ENCODE measurements at places on chromosomes 7 and 10. TPM values are rescaled to one million over a fixed set of nuclear protein-coding genes. Genes with fewer than 3 reads are reported as not detected.

GRCh38 chr10:115004236-115004862 lies 66.4 kb downstream of the TRUB1 start:
- H3K27ac ChIP-seq = no peak overlapping the region
- H3K4me1 ChIP-seq = peaks cover 11% of the 10 kb centered on the region
- H3K27me3 ChIP-seq = no peaks in the 10 kb centered on the region
- no peak overlapping the region for H3K4me3 ChIP-seq
- DNase-seq = no peak

GRCh38 chr7:137967143-137968018 lies 34.5 kb downstream of the CREB3L2 start:
- H3K27me3 ChIP-seq = no peaks in the 10 kb centered on the region
- H3K27ac ChIP-seq = no peak overlapping the region
- H3K4me3 ChIP-seq = no peak overlapping the region
- H3K36me3 ChIP-seq = peaks cover 6% of the 10 kb centered on the region
- no peak for DNase-seq

DNA sequence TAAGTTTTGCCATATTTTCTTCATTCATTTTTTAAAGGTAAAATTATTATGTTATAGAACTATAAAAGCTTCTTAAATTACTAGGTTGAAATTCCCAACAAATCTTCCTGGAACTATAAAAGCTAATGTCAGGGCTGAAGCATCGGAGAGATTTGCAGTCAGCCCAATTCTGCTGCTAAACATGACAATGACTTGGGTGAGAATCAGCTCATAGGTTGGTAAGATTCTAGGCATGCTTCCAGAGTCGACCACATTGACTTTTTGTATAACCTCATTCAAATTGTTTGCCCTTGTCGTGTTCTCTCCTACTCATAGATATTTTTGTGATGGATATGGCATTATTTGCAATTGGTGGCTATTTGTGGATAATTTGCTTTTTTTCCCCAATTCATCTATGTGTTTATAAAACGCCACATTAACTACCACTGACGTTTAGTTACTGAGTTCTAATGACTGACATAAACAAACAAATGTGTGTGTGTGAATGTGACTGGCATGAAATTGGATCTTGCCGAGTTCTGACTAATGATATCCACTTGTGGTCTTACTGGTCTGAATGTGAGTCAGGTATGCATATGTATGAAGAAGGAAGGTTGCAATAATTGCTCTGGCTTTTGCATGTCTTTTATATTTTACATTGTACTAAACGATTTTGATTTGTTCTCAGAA lies 579.8 kb downstream of the PARD3 start:
- no peak overlapping the region for H3K27ac ChIP-seq
- no peak overlapping the region for H3K4me3 ChIP-seq
- no peaks in the 10 kb centered on the region for H3K36me3 ChIP-seq
- no peaks in the 10 kb centered on the region for H3K27me3 ChIP-seq
- H3K4me1 ChIP-seq = no peaks in the 10 kb centered on the region

- no peaks in the 10 kb centered on the region for H3K36me3 ChIP-seq
- H3K27me3 ChIP-seq = no peaks in the 10 kb centered on the region
These were observed 1.7 kb downstream of the ABCC2 start for GRCh38 chr10:99784016-99784726.

GRCh38 chr10:101244321-101245050 lies 15.2 kb upstream of the LBX1 start:
- no peak overlapping the region for H3K4me3 ChIP-seq
- peaks cover 3% of the 10 kb centered on the region for H3K27me3 ChIP-seq
- H3K4me1 ChIP-seq = no peaks in the 10 kb centered on the region
- H3K36me3 ChIP-seq = no peaks in the 10 kb centered on the region
- DNase-seq = no peak

DNA sequence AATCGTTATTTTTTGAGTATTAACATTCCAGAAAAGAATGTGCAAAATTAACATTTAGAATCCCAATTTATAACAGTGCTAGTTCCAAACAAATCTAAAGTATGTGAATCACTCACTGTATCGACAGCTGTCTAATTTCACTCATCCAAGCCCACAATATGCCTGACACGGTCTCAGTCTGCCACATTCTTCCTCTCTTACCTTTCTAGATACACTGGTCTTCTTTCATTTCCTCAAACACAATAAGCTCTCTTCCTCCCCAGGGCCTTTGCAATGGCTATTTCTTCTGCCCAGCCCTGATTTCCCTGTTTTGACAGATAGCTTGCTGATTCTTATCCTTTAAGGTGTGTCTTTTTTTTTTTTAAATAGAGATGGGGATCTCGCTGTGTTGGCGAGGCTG lies 48.8 kb downstream of the UBE2H start:
- DNase-seq = peak; percentile 33
- H3K27me3 ChIP-seq = no peaks in the 10 kb centered on the region
- peaks cover 13% of the 10 kb centered on the region for H3K4me1 ChIP-seq
- no peak overlapping the region for H3K27ac ChIP-seq
- H3K36me3 ChIP-seq = peaks cover 4% of the 10 kb centered on the region

GRCh38 chr7:96084881-96085553 lies 236.9 kb downstream of the SLC25A13 start:
- H3K4me3 ChIP-seq = no peak overlapping the region
- no peak overlapping the region for H3K27ac ChIP-seq
- no peak for DNase-seq
- H3K4me1 ChIP-seq = no peaks in the 10 kb centered on the region

GRCh38 chr10:75803816-75804552 lies 372.6 kb downstream of the LRMDA start:
- DNase-seq = no peak
- no peak overlapping the region for H3K4me3 ChIP-seq
- H3K4me1 ChIP-seq = no peaks in the 10 kb centered on the region
- H3K36me3 ChIP-seq = no peaks in the 10 kb centered on the region
- no peak overlapping the region for H3K27ac ChIP-seq

GRCh38 chr10:89207181-89207800 lies at the start of gene CH25H:
Gene CH25H, minus strand, starts transcription at chr10:89207317. Its CDS starts 25 bp downstream, at chr10:89207292.
- peaks cover 24% of the 10 kb centered on the region for H3K4me1 ChIP-seq
- peaks cover 22% of the 10 kb centered on the region for H3K27me3 ChIP-seq
- H3K27ac ChIP-seq = no peak within 1 kb of the TSS
- DNase-seq = no peak
- peak within 1 kb of the TSS; percentile 66 for H3K4me3 ChIP-seq

DNA sequence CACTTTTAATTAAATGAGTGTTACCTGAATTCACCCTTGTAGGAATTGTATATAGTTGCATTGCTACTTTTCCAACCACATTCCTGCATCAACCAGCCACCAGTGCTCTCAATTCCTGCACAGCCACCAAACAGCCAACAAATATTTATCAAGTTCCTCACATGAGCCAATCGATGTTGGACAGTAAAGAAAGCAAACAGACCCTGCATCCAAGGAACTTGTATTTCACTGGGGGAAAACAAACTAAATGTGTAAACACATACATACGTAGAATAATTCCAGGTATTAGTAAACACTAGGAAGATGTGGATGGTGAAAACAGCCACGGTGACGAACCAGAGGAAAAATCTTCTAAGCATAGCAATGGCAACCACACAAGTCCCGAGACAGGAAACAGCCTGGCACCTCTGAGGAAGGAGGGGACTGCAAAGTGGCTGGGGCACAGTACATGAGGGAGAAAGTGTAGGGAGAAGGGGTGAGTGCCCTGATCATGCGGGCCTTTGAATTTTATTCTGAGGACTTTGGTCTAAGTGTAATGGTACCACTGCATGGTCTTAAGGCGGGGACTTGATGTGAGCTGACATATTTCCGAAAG lies 111.2 kb downstream of the XRCC2 start:
- no peaks in the 10 kb centered on the region for H3K27me3 ChIP-seq
- H3K27ac ChIP-seq = no peak overlapping the region
- no peaks in the 10 kb centered on the region for H3K36me3 ChIP-seq
- no peak for DNase-seq
- no peak overlapping the region for H3K4me3 ChIP-seq

DNA sequence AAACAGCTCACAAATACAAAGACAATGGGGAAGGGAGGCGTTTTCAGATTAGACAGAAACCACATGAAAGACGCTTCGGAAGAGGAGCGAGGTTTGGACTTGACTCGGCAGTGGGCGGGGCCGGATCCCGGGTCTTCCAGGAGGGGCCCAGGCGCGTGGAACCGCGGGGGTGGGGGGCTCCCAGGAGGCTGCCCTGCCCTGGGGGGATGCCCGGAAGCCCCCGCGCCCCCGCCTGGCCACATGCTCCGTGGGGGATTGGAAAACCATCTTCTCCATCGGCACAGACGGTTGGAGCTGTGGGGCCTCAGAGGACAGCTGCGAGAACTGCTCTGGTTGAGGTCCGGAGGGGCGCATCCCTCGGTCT lies 186.0 kb upstream of the SHH start:
- H3K27ac ChIP-seq = no peak overlapping the region
- H3K4me3 ChIP-seq = no peak overlapping the region
- no peaks in the 10 kb centered on the region for H3K36me3 ChIP-seq
- H3K4me1 ChIP-seq = peaks cover 15% of the 10 kb centered on the region

- no peak overlapping the region for H3K4me3 ChIP-seq
- H3K27ac ChIP-seq = peak overlapping the region; percentile 17
- H3K36me3 ChIP-seq = no peaks in the 10 kb centered on the region
- DNase-seq = peak; percentile 45
- peaks cover 34% of the 10 kb centered on the region for H3K4me1 ChIP-seq
- H3K27me3 ChIP-seq = no peaks in the 10 kb centered on the region
These were observed 162.0 kb downstream of the KLF6 start for GRCh38 chr10:3622845-3623621.

DNA sequence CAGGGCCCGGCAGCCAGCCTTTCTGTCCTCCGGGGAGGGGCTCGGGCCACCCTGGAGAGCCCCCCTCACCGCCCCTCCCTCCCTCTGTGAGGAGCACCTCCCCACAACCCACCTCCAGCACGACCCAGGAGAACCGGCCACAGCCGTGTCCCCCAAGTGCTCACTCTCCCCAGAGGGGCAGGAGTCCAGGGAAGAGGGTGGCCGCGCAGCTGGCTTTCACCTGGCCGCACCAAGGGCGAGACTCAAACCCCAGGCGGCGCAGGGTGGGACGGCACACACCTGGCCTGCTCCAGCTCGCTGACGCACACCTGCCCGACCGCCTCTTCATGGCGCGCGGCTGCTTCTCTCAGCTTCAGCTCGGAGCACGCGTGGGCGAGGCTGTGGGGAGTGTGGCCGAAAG lies 73.4 kb downstream of the CFAP46 start:
- H3K4me1 ChIP-seq = no peaks in the 10 kb centered on the region
- no peak overlapping the region for H3K27ac ChIP-seq
- no peaks in the 10 kb centered on the region for H3K36me3 ChIP-seq
- H3K27me3 ChIP-seq = no peaks in the 10 kb centered on the region

DNA sequence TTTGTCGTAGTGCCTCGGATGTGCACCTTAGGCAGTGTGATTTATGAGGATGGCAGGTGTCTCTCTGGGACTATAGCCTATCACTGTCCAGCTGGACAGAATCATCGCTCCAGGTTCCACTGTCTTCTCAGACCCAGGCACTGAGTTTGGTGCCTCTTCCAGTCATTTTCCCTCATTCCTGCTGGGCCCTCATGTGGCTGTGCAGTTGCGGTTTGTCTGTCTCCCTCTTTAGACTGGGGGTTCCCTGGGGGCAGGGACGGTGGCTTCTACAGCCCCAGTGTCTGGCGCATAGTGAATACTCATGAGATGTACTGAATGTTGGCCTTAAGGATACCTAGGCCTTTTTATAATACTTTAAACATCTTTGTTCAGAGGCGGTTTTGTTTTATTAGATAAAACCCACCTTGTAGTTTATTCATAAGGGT lies 28.9 kb downstream of the CCM2 start:
- peaks cover 46% of the 10 kb centered on the region for H3K4me1 ChIP-seq
- peak overlapping the region; percentile 98 for H3K27ac ChIP-seq
- no peak for DNase-seq

Gene FAM3C
- 25.0 TPM for total RNA-seq

Gene PON1
- total RNA-seq = 0.26 TPM

Gene CPED1
- 0.77 TPM for total RNA-seq

Gene HOGA1
- total RNA-seq = not detected

Gene PCDH15
- total RNA-seq = 0.05 TPM

All from GM12878 (cell line).